Stromal cell of bone marrow (primary cell): ENCODE measurements at places on chromosomes 1 and 21.

GRCh38 chr1:32877211-32878110 lies 6.7 kb upstream of the FNDC5 start:
- no peak for DNase-seq

DNA sequence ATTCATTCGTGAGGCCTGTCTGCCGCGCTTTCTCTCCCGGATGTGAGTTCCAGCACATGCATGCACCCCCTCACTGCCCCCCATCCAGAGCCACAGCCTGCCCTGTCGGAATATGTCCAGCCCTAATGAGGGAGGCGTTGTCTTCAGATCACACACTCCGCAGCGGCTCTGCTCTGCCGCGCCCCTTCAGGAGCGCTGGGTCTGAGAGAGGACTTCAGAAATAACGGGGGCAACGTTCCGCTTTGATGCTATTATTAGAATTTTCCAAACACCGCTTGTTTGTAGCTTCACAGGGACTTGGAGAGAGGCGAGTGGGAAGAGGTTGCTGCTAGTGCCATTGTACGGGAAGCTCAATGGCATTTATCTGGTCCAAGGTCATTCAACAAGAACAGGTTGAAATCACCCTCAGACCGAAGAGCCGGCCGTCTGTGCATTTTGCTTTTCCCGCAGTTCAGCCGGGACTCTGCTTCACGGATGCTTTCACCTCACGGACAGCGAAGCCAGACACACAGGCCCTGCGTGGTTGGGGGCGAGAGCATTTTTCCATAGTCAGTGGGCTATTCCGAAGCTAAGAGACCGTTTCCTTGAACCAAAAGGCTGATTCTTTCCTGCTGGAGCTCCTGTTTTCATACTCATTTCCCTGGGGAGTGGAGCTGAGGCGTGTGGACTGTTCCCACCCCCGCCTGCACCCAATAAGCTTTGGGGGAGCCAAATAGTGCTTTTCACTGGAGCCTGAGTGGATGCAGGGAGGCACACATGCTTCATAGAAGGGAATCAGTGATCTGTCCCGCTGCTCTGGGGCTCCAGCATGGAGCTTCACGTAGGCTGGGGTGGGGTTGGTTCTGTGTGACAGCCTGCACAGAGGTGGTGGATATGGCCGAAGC lies 69.7 kb downstream of the GALNT2 start:
- no peak for DNase-seq

- no peak for DNase-seq
Observed at GRCh38 chr1:180566026-180566425, 7.3 kb downstream of the OVAAL start.

GRCh38 chr21:16554503-16554902 lies 824.7 kb downstream of the USP25 start:
- no peak for DNase-seq

- DNase-seq, result no peak
Observed at GRCh38 chr21:42433946-42434551, 30.3 kb downstream of the UBASH3A start.

DNA sequence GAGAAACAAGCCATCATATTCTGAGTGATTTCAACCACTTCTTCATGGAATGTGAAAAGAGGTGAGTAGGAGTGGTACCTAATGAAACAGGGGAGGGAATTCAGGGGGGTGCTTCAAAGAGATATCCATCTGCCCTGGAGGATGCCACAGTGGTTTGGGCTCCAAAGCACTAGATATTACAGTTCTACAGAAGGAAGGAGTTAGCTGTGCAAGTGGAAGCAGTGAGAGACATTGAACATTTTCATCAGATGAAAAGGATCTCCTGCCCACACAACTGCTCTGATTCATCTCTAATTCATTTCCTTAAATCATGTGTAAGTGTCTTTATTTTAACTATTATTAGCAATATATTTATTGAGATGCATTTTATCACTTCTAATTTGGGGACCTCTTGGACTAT lies 2.8 kb upstream of the RGS5 start:
- DNase-seq, result no peak

DNA sequence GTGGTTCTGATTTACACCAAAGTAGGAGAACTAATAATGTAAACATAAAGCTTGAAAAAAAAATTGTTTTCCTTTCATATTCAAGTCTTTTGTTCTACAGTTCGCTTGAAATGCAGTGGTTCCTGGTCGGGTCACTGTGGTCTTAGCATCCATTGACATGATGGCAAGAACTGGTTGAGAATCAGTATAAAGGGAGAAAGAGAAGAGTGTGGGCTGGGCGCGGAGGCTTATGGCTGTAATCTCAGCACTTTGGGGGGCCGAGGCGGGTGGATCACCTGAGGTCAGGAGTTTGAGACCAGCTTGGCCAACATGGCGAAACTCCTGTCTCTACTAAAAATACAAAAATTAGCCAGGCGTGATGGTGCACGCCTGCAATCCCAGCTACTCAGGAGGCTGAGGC lies 250.9 kb downstream of the BACH1 start:
- no peak for DNase-seq

GRCh38 chr1:10338047-10338446 lies 60.8 kb upstream of the PGD start:
- DNase-seq, result peak; percentile 13

DNA sequence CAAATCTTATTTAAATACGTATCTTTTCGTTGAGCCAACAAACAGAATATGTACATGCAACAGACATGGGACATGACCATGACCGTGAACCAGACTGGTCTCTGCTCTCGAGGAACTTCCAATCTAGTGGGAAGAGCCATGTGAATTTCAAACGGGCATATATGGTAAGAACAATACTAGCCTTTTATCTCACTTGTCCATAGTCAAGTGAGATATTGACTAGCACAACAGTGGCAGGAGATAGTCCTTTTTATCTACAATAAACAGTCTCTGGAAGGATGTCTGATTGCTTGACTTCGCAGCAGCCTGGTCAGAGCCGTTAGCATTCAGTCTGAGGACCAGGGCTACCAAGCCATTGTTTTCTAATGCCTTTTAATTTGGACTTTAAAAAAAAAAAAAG lies 12.6 kb upstream of the PLA2G2C start:
- DNase-seq, result no peak

- DNase-seq, result peak; percentile 6
Observed at GRCh38 chr1:54681358-54681757, 34.3 kb upstream of the TTC4 start.

DNA sequence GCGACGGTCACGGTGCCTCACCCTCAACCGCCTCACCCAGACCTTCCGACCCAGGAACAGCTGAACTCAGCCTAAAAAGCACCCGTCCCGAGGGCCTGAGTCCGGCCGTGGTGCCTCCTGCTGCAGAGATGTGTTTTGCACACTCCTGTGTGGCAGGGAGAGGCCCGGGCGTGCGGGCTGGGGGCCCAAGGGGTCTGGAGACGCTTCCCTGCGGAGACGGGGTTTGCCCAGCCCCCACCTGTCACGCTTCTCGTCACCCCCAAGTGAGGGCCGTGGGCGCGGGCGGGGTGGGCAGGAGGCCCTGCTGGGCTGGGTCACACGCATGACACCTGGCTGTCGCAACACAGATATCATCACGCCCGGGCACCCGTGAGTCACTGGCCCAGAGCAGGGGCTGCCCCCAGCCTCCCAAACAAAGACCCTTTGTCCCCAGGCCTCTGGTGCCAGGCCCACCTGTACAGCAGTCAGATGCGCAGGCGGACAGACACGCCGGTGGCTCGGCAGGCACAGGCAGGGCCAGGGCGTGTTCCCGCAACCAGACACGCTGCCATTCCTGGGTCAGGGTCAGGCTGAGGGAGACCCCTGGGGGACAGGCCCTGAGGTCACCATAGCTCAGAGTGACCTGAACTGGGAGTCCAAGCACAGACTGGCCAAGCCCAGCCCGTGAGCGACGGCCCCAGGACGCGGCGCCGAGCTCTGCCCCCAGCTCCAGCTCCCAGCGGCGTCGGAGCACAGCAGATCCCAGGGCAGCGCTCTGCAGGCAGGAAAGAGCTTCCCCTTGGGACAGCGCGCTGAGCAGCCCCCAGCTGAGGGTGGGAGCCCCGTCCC lies 6.1 kb downstream of the B3GALT6 start:
- no peak for DNase-seq

DNA sequence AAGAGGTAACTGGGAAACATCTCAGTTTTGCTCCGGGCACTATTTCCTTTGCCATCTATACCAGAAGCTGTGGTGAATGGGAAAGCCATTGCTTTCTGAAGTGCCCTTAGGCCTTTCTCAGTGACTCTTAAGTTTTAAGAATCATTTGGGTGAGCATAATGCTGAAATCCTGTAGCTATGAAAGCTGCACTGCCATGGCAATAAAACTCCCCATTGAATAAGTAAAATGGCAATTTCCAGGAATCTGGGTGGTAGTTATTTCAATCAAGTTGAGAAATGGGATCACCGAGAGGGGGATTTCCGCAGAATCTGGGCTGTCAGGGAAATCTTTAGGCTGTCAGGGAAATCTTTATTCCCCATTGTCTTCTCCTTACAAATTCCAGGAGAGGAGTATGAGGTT lies 26.8 kb upstream of the MACF1 start:
- no peak for DNase-seq

DNA sequence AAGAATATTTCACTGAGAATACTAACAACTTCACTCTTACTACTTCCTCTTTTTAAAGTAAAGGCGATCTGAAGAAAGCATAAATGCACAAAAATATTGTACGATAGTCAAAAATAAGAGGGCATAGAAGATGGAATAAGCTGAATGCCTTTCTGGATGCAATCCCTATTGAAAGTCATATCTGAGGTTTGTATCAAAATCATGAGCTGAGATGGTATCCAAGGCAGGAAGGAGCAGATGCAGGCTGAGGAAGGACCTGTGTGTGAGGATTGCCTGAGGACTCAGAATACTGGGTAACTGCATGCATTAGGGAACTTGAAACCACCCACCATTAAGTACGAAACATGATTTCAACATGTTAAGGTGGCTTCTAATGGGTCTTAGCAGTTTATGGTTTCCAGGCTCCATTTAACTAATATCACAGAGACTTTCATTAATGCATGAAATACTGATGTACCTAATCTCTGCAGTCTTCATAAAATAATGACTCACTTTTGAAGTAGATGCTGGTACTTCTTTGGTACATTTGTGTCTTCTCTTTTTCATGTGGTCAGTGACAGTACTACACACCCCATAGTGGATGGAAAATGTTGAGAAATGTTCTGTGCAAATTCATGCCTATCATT lies 29.6 kb upstream of the RGS1 start:
- DNase-seq, result no peak

- DNase-seq, result no peak
Observed at GRCh38 chr1:67560580-67561255, 124.3 kb upstream of the GADD45A start.

GRCh38 chr1:27058966-27059669 lies 46.5 kb upstream of the TENT5B start:
- DNase-seq, result no peak

DNA sequence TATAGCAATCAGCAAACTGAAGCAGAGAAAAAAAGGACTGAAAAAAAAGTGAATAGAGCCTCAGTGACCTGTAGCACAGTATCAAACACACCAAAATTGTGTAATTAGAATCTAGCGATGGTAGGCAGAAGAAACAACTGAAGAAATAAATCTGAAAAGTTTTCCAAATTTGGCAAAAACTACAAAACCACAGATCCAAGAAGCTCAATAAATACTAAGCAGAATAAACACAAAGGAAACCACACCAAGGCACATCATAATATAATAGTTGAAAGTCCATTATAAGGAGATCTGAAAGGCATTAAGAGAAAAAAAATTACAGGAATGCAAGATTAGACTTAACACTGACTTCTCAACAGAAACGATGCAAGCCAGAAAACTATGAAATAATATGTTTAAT lies 7.1 kb upstream of the IL12RB2 start:
- DNase-seq, result no peak

DNA sequence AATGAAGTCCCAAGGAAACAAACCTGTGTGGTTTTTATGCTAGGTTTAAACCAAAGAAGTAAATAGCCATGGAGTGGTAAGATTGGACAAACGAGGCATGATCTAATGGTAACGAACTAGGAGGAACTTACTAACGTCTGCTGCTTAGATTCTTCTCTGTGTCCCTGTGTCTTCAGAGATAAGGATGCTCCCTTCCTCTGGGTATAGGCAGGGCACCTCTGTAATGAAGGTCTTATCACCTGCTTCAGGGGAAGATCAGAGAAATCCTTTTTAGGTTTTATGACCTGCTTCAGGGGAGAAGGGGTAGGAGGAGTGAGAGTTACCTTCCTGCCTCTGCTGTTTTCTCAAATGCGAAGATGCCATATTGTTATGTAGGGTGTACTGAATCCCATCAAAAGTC lies 214.9 kb upstream of the L1TD1 start:
- no peak for DNase-seq

DNA sequence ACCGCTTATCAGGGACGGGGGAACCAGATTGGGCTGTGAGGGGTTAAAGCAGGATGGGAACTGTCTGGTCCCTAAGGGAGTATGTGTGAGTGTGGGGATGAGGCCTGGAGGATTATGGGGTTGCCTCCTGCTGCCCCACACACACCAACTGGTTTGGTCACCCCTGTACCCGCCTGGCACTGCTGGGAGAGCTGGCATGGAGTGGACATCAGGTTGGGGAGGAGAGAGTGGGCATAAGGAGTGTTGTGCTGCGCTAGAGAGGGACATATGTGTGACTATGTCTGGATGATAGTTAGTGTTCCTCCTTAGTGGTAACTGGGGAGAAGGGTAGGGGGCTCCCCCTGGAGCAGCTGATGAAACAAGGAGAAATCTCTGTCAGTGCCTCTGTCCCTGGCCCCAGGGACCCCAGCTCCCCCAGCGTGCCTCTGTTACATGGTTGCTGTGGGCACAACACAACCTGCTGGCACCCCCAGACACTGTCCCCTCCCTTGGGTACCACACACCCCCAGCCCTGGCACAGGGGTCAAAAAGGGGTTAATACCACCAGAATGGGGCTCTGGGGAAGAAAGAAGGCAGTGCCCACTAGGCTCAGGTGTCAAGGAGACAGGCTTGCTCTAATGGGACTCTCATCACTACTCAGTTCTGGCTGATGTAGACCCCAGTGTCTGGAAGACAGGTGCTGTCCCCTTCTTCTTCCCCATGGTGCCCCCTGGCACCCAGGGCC lies 1.9 kb downstream of the ZBTB7B start:
- DNase-seq, result no peak

GRCh38 chr21:43318841-43319781 lies 107.8 kb downstream of the SIK1 start:
- peak; percentile 25 for DNase-seq

GRCh38 chr1:160404094-160404493 lies 3.7 kb downstream of the VANGL2 start:
- DNase-seq, result no peak

DNA sequence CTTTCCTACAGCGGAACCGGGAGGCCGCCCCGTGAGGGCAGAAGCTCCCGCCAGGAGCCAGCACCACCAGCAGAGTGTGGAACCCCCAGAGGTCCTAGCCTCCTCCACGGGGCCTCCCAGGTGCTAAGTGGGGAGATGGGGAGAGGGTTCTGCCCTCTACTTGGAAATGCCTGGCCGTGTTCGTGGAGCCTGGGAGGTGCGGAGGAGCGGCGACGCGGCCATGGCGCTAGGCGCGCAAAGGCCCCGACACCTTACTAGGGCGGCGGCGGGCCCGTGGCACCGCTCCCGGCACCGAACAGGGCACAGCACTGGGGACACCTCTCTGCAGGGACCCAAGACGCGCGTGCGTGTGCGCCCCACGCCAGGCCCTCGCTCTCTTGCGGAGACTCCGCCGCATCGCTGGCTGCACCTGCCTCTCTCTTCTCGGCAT lies 1.3 kb upstream of the CACNA1E start:
- DNase-seq, result no peak
